ENCODE measurements at places on chromosomes 5 and 9.

DNA sequence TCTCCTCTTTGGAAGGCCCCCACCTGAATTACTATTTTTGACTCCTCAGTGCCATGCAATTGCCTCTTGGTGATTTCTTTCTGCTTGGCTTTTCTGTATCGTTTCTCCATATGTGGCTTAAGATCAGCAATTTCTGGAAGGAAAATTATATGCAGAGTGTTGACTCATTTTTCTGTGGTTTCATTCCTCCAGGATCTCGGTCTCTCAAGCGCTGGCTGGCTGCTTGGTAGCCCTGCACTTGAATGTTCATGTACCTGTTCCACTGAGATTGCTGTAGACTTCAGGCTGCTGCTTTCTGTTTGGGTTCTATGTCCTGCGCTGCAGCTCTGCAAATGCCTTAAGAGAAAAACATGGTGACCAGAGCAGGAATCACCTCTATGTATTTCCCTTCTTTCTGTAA is 77.6 kb downstream of the INIP start:
- DNase-seq, result no peak

DNA sequence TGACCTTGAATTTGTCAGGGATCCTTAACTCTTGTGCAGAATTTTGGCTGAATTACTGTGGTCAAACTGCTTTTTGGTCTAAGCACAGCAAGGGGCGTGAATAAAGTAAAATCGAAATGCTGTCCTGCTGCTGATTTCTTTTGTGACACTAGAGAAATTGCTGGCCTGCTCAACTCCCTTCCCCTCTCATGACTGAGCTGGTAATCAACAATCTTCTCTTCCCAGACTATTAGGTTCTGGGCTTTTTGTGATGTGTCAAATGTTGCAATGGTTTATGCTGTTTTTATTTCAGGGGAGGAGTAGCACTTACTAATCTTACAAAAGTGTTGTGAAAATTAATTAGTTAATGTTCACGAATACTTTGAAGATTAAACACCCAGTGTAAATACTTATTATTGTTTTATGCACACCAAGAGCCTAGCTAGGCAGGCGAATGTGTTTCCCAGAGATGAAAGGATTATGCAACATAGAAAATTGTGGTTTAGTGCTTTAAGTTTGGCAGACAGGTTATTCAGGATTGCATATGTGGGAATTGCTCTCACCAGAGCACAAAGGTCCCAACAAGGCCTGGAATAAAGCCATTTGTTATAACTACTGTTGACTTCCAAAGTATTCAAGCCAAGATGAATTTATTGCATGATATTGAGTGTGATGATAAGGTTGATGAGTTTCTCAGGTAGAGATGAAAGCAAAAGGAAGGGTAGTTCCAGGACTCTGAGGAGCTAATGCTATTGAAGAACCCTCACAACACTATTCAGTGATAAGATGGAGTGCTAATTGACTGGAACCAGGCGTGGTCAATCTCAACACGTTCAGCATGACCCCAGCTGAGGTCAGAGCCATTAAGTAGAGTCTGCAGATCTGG is 280.7 kb upstream of the ZNF608 start:
- no peak for DNase-seq

GRCh38 chr9:95815961-95816360 is 59.5 kb upstream of the ERCC6L2 start:
- DNase-seq, result no peak

- no peak for DNase-seq
Measured at GRCh38 chr9:14212077-14212476, 101.9 kb downstream of the NFIB start.

GRCh38 chr9:118786877-118787276 is 582.4 kb downstream of the BRINP1 start:
- no peak for DNase-seq

DNA sequence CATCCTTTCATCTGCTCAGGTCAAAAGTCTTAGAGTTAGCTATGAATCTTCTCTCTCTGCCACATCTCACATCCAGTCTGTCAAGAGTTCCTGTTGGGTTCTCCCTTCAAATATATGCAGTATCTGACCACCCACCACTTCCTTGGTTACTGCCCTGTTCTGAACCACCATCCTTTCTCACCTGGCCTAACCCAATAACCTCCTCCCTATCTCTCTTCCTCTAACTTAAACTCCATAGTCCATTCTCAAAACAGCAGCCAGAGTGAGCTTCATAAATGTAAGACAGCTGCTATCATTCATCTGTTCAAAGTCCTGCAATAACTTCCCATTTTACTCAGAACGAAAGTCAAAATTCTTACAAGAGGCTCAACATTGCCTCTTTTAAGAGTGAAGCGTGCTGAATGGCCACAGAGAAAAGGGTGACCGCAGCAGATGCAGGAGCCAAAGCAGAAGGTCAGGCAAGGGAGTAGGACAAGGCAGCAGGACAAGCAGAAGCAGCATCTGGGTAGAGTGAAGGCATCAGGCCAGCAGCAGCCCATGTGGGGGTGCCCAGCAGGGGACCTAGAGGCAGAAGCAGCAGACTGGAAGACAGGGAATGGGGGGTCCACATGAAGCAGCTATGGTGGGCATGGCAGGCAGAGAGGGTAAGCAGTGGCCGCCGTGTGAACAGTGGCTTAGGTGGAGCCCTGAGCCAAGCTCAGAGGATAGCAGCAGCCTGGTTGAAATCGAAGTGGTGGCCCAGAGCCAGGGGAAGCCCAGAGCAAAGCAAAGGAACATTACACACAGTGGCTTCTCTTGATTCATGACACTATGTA is 39.3 kb upstream of the CDC42SE2 start:
- DNase-seq, result no peak

- DNase-seq, result no peak
Measured at GRCh38 chr9:93586290-93587057, 10.1 kb downstream of the PHF2 start.

DNA sequence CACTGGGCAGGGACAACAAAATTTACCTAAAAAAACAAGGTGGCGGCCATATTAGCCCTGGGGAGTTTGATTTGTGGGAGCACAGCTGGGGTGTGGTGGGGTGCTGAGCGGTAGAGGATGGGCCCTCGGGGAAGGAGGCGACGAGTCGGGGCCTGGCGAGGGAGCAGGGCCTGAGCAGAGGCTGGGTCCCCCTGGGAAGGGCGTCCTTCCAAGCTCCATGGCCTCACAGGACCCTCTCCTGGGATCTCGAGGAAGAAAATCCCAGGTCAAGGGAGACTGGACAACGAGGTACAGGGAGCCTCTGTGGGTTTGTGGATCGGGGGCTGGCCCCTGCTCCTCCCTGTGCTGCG is 165.5 kb downstream of the CACNA1B start:
- DNase-seq, result peak; percentile 26

GRCh38 chr9:115157245-115157674 is 39.3 kb upstream of the TNC start:
- no peak for DNase-seq

GRCh38 chr9:130104491-130105193 is 50.9 kb downstream of the GPR107 start:
- DNase-seq, result no peak

DNA sequence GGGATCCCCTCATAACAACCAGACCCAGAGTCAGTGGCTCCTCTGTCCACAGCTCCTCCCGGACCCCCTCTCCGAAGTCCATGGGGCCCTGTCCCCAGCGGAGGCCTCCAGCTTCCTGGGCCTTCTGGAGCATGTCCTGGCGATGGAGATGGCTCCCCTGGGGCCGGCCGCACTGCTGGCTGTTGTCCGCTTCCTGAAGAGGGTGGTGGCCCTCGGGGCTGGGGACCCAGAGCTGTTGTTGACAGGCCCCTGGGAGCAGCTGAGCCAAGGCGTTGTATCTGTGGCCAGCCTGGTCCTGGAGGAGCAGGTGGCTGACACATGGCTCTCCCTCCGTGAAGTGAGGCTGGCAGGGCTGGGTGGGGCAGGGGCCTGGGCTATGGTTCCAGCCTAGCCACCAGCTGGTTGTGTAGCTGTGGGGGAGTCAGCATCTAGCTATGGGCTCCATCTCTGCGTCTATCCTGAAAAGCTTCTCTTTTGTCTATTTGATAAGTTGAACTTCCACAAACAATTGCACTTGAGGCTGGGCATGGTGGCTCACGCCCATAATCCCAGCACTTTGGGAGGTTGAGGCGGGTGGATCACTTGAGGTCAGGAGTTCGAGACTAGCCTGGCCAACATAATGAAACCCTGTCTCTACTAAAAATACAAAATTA is 4.7 kb downstream of the ADGRD2 start:
- DNase-seq, result peak; percentile 58

GRCh38 chr9:28999806-29000205 is 1426.5 kb upstream of the C9orf72 start:
- DNase-seq, result no peak

- DNase-seq, result peak; percentile 81
Measured at GRCh38 chr5:36724467-36725332, 118.3 kb downstream of the SLC1A3 start.

DNA sequence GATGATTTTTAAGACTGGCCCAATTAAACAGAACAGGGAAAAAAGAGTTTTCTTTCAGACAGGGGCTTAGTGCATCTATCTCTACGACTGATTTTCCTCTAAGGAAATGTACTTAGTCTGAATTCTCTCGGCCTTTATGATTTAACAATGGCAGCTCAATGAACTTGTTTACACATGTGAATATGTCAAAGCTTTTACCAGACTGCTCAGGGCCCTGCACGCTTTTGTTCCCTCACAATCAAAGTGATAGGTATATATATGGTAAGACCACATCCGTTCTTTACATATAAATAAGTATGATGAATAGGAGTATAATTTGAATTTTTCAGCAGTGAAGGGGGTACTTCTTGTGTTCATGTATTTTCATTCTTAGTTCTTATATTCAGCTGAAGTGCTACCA is 27.6 kb downstream of the LEAP2 start:
- no peak for DNase-seq

GRCh38 chr9:75023846-75024245 is 4.2 kb downstream of the CARNMT1 start:
- no peak for DNase-seq

- peak; percentile 91 for DNase-seq
Measured at GRCh38 chr5:135356522-135357318, 42.3 kb downstream of the MACROH2A1 start.

DNA sequence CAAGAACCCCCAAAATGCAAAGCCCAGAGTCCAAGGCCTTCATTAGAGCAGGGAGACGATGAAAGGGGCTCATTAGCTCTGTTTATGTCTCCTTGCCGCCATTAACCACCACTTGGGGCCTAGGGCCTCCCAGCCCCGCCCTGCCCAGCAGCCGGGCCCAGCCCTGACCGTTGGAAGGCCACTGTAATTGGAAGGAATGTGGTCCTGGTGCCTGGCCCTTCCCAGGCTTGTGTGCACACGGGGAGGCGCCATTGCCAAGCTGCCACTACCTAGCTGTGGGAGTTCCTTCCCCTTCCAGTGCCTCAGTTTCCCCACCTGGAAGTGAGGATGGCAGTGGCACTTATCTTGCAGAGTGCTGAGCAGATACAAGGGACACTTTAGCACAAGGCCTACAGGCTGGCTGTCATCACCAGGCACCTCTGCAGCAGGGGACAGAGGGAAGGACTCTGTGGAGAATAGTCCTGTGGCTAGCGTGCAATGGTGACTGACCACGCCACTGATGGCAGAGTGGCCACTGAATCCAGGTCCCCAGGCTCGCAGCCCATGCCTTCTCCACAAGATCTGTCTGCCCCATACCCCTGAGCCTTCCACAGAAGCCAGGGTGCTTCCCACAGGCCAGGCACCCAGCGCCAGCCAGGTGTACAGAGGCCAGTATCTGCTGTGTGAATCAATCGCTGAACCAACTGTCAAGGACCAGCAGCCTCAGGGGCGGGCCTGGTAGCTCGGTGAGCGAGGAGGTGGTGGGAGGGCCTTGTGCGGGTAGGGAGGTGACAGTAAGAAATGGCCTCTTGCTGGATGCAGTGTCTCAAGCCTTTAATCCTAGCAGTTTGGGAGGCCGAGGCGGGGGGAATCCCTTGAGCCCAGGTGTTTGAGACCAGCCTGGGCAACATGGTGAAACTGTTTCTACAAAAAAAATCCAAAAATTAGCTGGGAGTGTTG is 20.8 kb downstream of the GBGT1 start:
- DNase-seq, result no peak

DNA sequence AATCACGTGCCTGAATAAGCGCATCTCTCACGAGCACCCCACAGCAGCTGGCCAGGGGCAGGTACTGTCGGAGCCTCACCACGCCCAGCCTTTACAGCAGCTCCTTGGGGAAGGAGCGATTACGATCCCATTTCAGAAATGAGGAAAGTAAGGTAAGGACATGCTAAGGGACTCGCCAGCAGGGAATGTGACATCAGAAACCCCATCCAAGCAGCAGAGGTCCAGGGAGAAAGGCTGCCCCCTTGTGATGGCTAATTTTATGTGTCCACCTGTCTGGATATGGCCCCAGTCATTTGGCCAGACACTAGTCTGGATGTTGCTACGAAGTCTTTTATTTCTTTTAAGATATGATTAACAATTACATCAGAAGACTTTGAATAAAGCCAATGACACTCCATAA is 77.3 kb downstream of the UBE2QL1 start:
- DNase-seq, result no peak

DNA sequence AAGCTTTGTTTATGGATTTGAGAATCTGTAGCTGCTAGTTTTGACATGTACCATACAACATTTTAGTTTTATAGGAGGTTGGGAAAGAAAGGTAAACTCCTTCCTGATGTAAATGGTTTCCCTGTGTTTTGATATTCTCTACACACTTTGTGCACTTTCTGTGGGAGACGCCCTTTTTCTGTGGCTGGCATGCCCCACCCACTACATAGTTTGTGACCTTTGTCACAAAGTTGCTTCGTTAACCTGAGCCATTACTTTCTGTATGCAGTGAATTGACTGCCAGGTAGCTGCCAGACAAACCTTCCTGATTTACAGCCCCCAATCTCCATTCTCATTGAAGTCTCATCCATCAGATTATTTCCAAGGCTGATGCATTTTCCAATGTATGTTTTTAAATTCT is 90.6 kb downstream of the NLN start:
- no peak for DNase-seq

GRCh38 chr5:179978792-179979191 is 71.1 kb upstream of the TBC1D9B start:
- no peak for DNase-seq

GRCh38 chr5:124252747-124253146 is 493.7 kb downstream of the ZNF608 start:
- no peak for DNase-seq

DNA sequence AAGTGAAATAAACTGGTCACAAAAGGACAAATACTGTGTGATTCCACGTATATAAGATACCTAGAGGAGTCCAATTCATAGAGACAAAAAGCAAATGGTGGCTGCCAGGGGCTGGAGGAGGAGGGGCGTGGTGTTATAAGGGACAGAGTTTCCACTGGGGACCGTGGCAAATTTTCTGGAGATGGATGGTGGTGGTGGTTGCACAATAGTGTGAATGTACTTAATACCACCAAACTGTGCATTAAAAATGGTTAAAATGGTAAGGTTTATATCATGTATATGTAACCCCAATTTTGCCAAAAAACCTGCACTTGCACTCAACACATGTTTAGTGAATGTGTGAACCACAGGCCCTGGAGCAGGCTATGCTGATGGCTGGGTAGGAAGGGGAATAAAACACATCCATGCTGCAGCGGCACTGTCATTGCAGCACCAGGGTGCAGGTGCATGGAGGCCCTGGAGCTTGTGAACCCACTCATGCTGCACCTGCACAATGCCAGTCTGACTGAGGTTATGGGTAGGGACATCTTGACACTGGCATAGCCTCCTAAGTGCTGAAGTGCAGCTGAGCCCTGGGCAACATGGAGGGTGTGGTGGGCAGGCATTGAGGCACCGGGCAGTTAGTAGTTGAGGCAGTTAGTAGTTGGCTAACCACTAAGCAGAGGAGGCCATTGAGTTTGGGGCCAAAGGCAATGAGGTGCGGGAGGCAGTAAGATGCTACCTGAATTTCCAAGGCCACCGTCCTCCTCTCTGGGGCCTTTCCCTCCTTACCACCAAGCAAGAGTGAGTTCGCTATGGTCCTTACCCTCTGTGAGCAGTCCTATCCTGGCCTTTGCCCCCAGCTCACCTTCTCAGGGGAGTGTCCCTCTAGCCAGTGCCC is 3.5 kb upstream of the PHF2 start:
- DNase-seq, result peak; percentile 64
